Kasumi-1 (cell line): ENCODE measurements at places on chromosomes 2 and 18.

- no peak for DNase-seq
Measured at GRCh38 chr18:13036622-13037320, 45.6 kb downstream of the CEP192 start.

DNA sequence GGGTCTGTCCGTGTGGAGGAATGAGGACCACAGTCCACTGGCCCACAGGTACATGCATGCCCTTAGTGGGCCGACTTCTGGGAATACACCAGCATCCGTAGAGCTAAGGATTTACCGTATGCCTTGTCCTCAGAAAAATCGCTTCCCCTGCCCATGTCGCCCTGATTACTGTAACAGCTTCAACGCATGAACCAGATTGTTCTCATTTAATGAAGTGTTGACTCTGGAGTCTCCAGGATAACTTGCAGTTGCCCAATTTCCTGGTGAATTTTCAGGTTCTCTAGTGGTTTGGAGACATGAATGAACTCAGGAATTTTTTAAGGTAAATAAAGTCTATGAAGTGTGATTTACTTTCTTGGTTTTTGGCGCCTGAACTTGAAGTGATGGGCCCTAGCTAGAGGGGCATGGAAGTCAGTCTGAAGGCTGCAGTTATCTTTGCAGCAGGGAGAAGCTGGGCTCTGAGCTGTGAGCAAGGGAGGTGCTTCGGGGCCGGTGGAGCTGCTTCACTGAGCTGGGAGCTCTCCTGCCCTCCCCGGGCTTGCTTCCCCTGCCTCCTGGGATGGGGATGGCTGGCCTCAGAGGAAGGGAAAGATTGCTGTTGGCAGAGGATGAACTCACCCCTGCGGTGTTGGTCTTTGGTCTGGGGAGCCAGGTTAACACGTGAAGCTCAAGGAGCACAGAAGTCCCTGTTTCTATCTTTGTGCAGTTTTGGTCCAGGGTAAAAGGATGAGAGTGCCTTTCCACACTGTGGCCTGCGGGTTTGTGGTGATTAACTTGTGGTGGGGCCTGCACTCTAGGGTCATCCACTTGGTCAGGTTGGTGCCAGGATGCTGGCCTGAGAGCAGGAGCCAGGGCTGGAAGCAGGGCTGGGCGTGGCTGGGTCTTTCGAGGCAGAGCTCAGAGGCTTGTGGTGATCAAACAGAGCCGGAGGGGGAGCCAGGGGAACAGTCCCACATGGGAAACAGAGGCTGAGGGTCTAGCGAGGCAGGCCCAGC is 28.1 kb downstream of the TCF7L1 start:
- DNase-seq: no peak

- DNase-seq: no peak
Measured at GRCh38 chr2:195596840-195597239, 60.2 kb upstream of the SLC39A10 start.

DNA sequence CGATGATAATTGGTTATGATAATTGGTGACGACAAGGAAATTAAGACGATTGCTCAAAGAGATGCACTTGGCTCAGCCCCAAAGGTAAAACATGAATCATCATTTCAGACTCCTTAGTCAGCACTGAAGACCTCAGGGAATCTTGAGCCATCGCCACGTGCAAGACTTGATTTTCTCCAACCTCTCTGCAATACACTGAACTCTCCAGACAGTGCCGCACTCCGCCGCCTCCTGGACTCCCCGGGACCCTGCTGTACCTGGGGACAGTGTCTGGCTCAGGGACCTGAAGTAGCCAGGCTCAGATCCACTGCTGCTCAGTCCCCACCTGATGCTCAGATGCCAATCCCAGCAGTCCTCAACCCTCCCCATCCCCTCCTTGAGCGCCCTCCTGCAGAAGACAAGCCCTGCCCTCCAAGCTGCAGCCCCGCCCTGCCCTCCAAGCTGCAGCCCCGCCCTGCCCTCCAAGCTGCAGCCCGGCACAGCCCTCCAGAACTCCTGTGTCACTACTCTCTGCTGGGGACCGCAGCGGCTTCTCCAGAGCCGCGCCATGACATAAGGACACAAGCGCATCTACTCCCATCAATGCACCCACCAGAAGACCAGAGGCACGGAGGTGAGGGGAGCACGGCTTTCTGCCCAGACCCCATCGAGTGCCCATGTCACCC is 1.1 kb downstream of the TMEM18 start:
- peak; percentile 63 for DNase-seq

DNA sequence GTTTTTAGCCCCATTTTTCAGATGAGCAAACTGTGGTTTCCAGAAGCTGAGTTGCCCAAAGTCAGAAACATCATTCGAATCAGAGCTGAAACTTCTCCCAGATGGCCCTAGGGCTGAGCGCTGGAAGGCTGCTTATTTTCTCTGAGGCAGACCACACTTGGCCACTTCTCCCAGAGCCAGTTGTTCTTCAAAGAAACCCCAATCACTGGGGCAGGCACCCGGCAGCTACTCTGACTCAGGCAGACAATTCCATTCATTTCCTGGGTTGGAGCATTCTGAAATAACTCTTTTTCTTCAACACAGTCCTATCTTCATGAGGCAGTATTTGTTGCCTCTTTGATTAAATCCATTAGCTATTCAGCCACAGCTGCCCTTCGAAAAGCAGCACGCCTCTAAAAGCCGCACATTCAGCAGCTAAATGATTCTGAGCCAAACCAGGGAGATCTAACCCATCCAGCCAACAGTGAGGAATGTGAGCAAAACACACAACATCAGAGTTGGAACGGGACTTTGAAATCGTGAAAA is 40.9 kb downstream of the LRATD1 start:
- no peak for DNase-seq

DNA sequence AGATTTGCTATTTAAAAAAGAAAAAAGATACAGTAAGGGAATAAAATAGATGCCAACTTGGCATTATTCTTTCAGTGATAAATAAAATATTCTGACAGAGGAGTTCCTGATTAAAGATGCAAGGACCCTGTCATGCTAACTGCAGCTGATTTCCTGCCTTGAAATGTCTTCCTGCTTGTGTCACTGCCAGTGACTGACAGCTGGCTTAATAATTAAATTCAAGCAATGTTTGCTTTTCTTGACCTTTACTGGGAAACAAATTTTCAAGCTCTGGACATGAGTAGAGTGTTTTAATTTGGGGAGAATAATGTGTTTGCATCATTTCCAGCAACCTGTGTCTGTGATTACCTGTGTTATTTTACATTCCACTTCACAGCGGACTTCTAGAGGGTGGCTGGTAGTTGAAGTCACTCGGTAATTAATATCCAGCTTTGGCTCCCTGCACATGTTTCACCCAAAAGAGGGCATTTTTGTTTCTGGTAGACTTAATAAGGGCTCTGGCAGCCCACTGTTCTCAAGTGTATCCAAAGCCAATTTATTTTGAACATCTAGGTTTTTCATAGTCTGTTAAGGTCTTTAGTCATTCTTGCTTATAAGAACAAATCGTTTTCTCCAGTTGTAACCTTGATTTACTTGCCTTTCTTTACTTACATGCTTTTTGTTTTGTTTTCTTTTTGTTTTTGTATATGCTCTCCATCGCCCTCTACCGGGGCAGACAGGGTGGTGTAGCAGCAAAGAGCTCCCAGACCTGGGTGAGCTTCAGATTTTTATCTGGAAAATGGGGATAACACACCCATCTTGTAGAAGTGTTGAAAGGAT is 48.5 kb upstream of the PROKR1 start:
- DNase-seq: peak; percentile 28

DNA sequence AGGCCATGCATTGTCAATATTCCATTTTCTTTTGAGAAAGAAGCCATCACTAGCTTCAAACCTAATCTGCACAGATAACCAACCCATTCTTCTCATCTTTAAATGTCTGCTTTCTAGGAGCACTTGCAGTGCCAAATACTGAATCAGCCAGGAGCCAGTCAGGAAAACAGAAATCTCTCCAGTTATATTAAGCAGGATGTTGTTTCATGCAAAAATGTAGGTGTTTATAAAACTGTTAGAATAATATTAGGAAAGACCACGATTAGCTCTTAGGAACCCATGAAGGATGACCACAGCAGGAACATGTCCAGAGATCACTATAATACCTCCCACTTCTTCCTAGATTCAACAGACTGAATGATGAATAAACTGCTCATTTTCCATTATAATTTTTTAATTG is 86.0 kb downstream of the TTC32 start:
- no peak for DNase-seq

DNA sequence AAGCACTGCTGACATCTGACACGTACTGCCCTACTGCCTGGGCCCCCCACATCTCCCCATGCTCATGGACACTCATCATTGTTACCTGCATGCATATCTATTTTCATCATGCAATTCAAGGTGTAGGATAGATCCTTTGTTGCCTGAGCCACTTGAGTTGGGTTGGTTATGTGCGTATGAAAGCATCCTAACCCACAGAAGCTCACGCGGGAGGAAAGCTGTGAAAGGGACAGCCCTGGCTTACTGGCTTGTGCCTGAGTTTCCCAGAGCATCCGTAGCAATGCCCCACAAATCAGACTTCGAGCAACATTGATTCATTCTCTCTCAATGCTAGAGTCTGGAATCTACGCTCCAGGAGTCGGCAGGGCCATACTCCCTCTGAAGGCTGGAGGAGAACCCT is 285.5 kb downstream of the PHLPP1 start:
- no peak for DNase-seq

GRCh38 chr2:38690499-38691420 is 24.8 kb downstream of the GALM start:
- DNase-seq: no peak

DNA sequence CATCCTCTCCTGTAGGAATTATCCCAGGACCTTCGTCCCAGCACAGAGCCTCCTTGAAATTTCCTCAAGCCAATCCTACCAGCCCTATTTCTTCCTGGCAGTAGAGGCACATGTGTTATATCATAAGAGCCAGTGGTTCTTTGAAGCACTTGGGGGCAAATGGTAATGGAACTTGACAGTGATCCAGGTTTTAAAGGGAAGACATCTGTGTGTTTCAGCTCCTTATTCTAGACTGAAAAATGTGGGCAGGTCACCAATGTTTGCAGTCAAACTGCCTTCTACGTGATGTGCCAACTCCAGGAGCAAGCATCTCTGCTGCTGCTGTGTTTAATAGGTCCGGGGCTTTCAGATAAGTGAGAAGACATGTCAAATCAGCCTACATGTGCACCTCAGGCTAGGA is 157.1 kb downstream of the GALNT14 start:
- DNase-seq: no peak

GRCh38 chr2:66105066-66105753 is 329.7 kb upstream of the MEIS1 start:
- DNase-seq: no peak

DNA sequence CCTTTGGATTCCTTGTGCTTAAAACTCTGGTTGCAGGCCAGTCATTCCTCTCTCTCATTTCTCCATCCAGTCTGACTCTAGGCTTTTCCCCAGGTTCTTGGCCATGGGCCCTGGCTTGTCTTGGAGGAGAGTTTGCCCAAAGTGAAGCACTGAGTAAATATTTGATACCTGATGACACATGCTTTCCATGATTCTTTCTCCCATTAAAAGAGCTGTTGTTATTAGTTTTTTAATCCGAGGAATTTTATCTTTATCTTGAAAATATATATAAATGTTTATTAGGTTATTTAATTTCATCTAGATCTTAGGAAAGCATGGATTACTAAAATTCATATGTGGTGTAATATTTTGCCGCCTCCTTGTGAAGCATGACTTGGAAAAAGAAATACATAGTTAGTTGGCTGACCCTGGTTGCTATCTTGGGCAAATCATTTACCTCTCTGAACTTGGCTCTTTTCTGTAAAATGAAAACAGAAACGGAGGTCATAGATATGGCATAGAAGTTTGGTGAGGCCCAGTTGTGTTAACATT is 650.1 kb downstream of the SLC4A3 start:
- no peak for DNase-seq

- no peak for DNase-seq
Measured at GRCh38 chr18:70324897-70325296, 36.1 kb downstream of the SOCS6 start.

DNA sequence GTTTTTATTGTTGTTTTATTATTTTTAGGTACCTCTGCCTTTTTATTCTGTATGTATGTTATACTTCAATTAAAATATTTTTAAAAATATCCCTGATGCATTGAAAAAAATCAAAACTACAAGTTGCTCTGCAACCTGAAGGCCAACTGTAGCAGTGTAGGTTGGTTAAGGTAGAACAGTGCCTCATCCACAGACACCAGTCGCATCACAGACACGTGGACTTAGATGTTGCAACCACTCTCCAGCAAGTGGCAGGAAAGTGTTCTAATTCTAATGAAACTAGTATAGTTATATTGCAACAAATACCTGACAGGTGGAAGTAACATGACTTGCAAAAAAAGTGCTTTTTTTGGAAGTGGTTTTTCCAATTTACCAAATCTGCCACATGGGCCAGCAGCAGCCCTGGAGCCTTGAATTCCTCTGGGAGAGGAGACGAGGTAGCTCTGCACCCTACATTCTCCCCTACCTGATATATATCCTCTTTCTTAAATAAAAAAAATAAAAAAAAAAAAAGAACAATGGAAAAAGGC is 28.4 kb upstream of the SLC3A1 start:
- no peak for DNase-seq

DNA sequence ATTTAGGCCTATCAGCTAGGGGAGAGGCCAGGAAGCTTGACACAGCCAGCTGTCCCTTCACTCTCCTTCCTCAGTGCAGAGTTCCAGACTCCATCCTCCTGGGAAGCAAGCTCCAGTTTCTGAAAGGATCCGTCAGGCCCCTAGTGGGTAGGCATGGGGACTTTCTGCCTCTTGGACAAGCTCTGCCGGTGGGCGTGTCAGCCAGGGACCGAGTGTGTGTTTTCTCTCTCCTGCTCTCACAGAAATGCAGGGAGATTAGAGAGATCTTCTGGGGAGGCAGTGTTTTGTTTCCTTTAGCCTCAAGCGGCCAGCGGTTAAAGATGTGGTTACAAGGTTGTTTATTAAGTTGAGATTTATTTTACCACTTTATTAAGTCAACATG is 29.9 kb upstream of the OTOS start:
- no peak for DNase-seq

DNA sequence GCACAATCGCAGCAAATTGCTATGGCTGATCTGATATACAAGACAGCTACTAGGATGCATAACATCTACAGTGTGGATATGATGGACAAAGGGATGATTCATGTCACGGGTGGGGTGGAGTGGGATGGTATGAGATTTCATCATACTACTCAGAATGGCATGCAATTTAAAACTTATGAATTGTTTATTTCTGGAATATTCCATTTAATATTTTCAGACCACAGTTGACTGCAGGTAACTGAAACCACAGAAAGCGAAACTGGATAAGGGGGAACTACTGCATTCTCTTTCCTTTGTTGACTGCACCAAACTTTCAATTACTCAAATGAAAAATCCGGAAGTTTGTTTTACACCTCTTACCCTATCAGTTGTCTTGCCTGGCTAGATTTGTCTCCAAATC is 94.4 kb upstream of the NEUROD1 start:
- DNase-seq: no peak

GRCh38 chr2:29039718-29040480 is 34.4 kb downstream of the PCARE start:
- no peak for DNase-seq

DNA sequence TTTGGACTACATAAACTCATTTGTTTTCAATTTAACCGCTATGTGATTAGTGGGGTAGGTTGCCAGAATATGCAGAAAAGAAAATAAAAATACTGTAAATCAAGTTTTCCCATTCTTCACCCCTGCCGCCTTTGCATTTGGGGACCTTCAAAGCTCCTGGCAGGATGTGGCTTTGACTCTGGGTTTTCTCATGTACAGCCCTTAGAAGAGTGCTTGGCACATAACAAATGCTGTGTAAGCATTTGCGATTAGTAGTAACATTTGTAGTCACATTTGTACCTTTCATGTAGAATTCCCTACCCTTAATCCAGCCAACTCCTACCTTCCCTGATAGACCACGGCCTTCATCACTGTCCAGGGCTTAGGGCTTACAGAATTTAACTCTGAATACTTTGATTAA is 262.6 kb downstream of the MREG start:
- no peak for DNase-seq

- peak; percentile 30 for DNase-seq
Measured at GRCh38 chr18:45066210-45066609, 385.5 kb downstream of the SETBP1 start.
